AG09319 (cell line): ENCODE measurements at places on chromosomes 12 and 14.

DNA sequence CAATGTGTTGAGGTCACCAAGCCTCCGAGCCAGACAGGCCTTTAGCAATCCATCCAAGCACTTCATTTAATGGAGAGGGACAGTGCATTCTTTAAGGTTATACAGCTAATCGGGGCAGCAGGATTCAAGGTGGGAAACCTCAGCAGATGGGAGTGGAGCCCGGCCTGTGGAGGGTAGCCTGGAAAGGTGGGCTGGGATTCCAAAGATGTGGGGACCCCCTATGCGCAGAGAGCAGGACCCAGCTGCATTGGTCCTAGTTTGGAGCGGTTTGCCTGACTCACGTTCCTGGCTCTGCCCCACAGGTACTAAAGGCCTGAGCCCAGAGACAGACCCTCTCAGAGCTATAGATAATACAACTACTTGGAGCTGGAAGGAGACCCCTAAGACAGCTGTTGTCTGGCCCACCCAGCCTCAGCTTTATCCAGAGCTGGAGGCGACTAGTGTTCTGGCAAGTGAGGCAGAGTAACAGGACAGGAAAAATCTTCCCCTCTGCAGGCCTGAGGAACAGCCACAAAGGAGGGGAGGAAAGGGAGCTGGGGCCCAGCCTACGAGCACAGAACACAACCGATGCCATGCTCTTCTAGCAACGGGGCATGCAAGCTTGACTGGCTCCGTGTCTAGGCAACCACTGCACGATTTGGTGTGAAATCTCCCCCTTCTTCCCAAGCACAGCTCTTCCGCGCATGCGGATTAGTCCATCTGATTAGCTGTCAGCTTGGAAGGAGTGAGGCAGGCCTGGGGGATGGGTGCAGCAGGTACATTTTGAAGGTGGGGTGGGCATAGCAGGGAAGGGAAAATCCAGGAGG is 1.1 kb upstream of the MYH7 start:
- DNase-seq = no peak

DNA sequence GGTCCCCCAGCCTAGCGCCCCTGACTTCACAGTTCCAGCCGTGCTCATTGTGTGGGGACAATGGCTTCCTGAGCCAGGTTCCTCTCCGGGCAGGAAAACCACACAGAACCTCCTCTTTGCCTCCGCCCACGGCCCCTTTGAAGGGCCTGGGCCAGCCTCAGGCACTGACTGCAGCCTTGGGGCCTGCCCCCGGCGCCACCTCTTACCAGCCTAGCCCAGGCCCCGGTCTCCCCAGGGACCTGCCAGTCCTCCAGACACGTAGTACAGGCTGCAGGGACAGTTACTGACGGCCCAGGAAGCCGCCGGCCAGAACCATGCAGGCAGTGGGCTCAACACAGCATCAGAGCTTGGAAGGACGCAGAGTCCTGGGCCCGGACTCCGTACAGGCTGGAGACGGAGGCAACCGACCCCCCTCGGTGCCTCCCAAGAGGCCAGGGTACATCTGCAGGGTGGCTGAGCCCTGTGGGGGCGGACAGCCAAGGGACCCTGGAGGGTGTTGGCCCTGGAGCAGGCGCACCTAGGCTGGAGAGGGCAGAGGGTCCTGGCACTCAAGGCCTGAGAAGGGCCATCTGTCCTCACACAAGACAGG is 20.9 kb upstream of the NUDT14 start:
- DNase-seq = no peak

DNA sequence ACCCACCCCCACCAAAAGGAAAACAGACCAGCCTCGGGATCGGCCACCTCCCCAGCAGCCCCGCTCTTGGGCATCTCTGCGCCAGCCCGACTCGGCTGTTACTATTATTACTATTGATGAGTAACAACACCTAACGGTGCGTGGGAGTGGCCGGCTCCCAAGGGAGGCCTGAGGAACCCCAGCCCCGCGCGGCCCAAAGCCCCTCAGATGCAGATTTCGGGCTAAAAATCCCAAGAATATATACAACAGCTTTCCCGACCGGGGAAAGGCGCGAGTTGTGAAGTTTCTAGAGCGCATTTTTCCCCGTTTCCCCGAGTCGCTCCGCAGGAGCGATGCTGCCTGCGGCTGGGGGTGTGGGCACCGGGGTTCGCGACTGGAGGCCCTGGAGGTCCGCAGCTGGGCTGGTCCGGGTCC is 565 bp downstream of the NT5DC3 start:
- no peak for DNase-seq

DNA sequence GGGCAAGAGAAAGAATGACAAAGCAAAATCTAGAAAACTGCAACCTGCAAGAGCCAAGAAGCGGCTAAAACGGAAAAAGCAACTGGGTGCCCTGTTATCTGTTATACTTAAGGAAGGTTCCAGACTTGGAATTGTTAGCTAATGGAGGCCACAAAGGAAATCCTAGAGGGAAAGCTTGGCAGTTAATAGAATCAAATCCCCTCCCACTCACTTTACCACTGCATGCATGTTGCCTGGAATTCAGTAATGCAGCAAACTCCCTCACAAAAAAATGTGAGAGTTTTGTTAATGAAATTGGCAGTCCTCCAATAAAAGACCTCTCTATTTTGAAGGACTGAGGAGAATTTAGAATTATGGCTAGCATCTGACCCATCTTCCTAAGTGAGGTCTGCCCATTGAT is 164.2 kb upstream of the SOX5 start:
- DNase-seq = no peak

DNA sequence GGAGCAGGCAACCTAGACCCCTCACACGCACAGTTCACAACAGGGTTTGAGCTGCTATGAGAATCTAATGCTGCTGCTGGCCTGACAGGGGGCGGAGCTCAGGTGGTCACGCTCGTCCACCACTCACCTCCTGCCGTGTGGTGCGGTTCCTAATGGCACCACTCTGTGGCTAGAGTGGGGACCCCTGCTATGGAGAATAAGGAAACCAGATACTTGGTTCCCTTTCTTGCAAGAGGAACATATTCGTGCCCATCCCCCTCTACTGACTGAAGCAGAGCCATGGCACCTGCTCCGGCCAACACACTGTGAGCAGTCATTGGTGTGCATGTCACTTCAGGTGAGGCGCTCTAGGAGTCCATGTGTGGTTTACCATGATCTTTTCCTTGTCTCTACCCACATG is 30.4 kb upstream of the RIMBP2 start:
- DNase-seq = no peak

DNA sequence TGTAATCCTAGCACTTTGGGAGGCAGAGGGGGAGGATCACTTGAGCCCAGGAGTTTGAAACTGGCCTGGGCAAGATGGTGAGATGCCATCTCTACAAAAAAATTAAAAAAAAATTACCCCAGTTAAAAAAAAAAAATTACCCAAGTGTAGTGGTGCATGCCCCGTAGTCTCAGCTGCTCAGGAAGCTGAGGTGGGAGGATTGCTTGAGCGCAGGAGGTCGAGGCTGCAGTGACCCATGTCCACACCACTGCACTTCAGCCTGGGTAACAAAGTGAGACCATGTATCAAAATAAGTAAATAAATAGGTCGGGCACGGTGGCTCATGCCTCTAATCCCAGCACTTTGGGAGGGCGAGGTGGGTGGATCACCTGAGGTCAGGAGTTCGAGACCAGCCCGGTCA is 128.8 kb downstream of the VRK1 start:
- no peak for DNase-seq

GRCh38 chr14:58848365-58848764 is 210.6 kb downstream of the DACT1 start:
- no peak for DNase-seq

DNA sequence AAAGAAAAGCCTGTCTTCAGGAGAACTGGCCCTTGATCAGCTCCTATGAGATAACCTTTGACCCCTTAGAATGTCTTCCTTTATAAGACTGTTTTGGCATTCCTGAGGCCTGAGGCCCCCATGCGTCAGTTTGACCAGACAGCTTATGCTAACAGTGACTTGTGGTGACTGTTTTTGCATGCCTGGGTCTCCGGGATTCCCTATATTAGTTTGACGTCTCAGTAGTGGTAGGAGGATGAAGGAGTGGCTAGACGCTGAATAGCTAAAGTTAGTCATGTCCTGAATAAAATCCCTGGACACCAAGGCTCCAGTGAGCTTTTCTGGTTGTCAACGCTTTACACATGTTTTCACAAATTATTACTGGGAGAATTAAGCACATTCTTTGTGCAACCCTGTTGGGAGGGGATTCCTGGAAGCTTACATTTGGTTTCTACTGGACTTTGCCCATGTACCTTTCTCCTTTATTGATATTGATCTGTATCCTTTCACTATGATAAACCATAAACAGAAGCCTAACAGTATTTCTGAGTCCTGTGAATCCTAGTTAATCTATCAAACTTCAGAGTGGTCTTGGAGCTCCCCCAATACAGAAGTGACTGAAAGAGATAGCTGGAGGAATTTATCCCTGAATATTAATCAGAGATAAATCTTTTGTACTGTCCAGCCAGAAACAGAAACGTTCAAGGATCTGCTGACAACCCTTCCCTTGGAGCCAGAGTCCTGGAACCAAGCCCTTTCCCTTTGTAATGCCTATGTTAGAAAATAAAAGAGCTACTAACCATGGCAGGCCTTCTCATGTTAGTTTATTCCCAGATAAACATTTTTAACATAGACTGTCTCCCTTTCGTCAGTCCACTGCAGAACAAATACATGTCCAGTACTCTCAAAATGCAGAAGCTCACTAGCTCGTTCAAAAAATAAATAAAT is 479.2 kb downstream of the RPS29 start:
- no peak for DNase-seq

GRCh38 chr14:105432657-105433056 is 13.0 kb downstream of the MTA1 start:
- no peak for DNase-seq

DNA sequence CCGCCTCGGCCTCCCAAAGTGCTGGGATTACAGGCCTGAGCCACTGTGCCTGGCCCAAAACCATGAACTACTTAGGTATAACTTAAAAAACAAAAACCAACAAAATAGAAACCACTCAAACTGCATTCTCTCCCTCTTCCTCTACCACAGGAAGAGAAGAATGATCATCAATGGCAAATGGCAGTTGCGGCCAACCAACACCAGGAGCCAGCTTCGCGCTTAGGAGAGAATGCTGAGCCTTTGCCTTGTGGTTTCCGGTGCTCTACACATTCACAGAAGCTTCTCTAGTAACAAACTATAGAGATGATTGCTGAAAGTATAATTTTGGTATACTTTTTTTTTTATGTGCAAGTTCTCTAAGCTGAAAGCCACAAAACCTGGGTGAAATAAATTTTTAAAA is 17.1 kb downstream of the CATSPERB start:
- DNase-seq = no peak

DNA sequence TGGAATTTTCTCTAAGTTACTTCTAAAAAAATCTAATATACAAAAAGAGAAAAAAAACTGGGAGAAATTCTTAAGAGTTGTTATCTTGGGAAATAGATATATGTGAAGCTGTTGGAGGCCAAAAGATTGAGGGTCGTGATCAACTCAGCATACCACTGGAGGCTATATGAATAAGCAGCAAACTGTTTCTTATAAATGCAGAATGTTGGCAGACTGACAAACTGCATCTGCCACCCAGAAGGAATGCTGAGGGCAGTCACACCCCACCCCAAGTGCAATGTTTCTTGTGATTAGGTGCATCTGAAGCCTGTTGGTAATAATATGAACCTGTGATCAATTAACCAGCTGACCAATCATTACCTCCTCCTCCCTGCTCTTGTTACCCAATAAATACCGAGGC is 818.6 kb upstream of the MGAT4C start:
- no peak for DNase-seq

GRCh38 chr14:27077214-27077613 is 479.4 kb upstream of the NOVA1 start:
- no peak for DNase-seq

DNA sequence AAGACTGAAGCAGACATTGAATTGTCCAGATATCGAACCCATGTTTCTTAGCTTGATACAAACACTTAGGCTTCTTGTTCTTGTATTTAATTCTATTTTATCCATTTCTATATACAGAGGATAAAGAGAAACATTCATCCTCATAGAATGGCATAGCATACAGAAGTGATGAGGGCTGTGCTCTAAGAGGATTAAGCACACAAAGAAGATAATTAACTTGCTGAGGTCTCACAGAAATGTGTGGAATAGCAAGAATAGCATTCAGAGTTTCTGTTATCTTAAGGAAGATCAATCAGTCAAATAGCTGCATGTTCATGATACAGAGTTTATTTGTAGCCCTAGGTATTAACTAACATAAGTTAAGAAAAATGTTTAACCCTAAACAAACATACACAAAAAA is 27.3 kb upstream of the STRAP start:
- no peak for DNase-seq

DNA sequence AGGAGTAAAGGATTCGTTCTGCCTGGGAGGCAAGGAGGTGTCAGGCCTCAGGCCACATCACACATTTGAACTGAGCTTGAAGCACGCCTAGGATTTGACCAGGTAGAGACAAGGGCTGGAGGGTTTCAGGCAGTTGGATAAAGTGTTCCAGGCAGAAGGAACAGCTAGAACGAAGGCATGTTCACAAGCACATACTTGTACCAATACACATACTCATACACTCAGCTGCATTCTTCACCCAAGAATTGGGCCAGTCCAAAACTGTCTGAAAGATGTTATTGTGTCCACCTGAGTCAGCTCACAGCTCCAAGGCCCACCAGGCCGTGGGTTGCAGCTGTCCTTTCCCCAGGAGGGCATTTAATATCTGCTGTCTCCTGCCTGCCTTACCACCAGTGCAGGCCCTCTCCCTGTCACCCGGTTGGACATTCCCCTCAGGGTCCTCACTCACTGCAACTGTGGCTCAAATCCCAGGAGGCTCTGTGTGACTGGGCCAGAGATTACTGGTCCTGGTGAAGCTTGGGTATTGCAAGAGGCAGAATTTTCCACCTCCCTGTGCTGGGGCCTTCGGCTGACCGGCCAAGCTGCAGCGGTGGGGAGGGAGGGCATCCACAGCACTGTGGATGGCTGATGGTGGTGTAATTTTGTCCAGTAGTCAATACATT is 12.8 kb upstream of the AQP2 start:
- DNase-seq = no peak

GRCh38 chr14:97477353-97477752 is 680.2 kb downstream of the VRK1 start:
- DNase-seq = no peak

DNA sequence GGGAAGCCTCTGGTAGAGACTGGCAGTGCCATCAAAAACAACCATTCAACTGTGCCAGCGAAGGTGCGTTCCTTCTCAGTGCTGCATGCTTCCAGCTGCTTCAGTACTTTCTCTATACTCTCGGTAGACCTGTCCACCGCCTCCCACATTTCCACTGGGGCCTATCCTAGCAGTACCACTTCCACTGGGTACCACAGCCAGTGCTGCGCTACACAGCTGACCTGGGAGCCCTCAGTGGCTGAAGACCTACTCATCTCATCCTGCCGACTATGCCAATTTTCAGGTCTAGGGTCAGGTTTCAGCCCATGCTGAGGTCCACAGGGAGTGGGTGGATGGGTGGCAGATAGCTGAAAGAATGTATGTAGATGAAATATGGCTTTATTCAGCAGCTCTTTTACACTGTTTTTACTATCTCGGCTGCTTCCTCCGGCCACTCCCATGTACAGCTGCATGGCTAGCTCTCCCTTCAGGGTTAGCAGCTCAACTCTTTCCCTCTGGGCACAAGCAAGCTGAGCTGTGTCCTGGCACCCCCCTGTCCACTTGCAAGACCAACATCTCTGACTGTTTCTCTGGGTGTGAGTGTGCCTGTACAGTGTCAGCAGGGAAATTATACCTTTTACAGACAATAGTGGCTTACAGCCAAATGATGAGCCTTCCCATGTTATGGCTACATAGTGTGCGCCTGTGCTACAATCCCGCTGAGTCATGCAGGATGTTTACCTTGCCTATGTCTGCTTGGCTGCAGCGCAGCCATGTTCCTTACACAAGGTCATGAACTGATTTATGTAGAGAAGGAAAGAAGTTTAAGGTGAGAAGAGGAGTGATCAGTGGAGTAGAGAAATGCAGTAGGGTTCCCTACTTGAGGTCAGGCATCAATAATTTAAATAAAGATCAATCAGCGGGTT is 125.7 kb upstream of the DDHD1 start:
- DNase-seq = no peak
